ENCODE measurements at places on chromosomes 4 and X.
A peak's percentile ranks its signal among the peaks of the same experiment; 100 is the strongest.

DNA sequence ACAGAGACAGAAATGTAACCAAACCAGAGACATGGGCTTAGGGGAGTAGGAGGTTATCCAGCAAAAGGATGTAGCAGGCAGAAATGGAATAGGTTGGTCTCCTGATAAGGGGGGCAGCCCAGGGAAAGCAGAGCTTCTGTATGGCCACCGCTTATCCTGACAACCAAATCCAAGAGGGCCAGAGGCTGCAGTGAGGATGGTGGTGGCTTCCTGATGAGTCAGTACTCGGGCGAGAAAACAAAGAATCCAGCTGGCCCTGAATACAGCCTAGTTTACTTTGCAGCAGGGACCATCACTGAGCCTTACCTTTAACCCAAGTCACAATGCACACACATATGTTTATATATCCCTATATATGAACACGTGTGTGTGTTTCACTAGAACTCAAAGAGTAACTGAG is 129.7 kb upstream of the FTHL17 start:
- no peak for DNase-seq

GRCh38 chr4:172871381-172871780 is 297.2 kb upstream of the GALNT7 start:
- no peak for DNase-seq

DNA sequence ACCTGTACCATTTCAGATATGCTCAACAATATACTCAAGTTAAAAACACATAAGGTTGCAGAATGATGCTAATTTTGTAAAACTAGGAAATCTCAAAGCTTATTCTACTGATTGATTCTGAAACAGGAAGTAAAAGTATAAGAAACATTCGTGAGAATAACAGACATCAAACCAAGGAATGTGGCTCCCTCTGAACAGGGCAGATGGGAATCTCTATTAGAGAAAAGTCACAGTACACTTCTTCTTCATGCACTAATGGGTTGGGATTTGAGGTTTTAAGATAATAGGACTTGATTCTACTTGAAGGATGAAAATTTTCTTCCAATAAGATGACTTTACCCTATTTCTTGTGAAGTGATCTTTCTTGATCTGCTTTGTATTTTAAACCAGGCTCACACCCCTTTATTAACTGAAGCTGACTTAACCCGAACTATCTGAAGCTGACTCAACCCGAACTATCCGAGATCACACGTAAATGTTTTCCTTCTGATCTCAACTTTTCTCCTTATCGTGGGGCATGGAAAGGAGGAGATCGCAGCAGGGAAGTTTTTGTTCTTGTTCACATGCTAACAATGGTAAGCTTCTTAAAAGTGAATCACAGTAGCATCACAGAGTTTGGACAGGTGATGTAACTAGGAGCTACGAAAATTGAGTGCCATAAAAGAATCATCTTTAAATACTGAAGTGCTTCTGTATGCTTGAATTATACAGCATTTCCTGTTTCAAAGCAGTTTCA is 363.1 kb upstream of the ZFP42 start:
- DNase-seq, result no peak

DNA sequence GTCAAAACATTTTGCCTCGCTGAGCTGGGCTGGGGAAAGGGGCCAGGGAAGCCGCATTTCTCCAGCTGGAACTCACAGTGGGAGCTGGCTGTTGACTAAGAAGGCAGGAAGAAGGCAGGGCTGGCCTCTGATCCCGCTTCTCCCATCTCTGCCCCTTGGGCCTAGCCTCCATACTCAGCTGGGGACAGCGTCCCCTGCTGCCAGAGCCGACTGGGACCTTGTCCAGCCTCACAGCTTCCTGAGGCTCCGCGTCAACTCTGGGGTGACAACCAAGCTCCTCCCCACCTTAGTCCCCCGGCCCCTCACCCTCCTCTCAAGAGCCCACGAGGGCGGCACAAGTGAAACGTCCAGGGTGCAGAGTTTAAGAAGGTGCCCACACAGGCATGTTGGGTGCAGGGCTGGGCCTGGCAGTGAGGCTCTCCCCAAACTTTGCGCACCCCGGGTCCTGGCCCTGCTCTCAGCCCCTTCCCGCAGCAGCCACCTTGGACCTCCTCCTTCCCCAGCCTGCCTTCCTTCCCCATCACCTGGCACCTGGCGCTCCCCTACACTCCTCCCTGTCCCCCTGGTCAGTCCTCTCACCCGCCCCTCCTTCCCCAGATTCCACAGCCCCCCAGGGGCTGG is 100.8 kb downstream of the PSAPL1 start:
- peak; percentile 61 for DNase-seq

GRCh38 chrX:96650023-96650422 is 34.6 kb upstream of the DIAPH2 start:
- DNase-seq, result no peak

GRCh38 chr4:54700986-54701385 is 43.2 kb downstream of the KIT start:
- no peak for DNase-seq

- no peak for DNase-seq
Measured at GRCh38 chr4:155408796-155409195, 32.0 kb upstream of the MAP9 start.

All from lung (tissue), 17 donors.